ENCODE measurements at places on chromosomes 3 and 15. TPM values are rescaled to one million over a fixed set of nuclear protein-coding genes. Genes with fewer than 3 reads are reported as not detected.

The TMIE gene
- 1.1 TPM for total RNA-seq

The FOXB1 gene
- total RNA-seq, result not detected

The NUP210 gene
- total RNA-seq, result 9.8 TPM

The SYNPR gene
- 0.11 TPM for total RNA-seq

- H3K27me3 ChIP-seq, result no peaks in the 10 kb centered on the region
- H3K4me1 ChIP-seq, result no peaks in the 10 kb centered on the region
- no peaks in the 10 kb centered on the region for H3K36me3 ChIP-seq
- H3K27ac ChIP-seq, result no peak overlapping the region
- DNase-seq, result no peak
- H3K4me3 ChIP-seq, result no peak overlapping the region
These were observed 369.6 kb downstream of the OTOL1 start for GRCh38 chr3:161866176-161866575.

The CD96 gene
- 4.6 TPM for total RNA-seq

GRCh38 chr3:104586344-104586743, 780.4 kb upstream of the ALCAM start:
- no peak overlapping the region for H3K4me3 ChIP-seq
- H3K4me1 ChIP-seq, result no peaks in the 10 kb centered on the region
- H3K27ac ChIP-seq, result no peak overlapping the region
- no peak for DNase-seq
- no peaks in the 10 kb centered on the region for H3K27me3 ChIP-seq
- H3K36me3 ChIP-seq, result no peaks in the 10 kb centered on the region

GRCh38 chr3:17741621-17742101, 770 bp downstream of the TBC1D5 start:
- H3K27ac ChIP-seq, result peak overlapping the region; percentile 98
- H3K36me3 ChIP-seq, result no peaks in the 10 kb centered on the region
- no peak for DNase-seq

DNA sequence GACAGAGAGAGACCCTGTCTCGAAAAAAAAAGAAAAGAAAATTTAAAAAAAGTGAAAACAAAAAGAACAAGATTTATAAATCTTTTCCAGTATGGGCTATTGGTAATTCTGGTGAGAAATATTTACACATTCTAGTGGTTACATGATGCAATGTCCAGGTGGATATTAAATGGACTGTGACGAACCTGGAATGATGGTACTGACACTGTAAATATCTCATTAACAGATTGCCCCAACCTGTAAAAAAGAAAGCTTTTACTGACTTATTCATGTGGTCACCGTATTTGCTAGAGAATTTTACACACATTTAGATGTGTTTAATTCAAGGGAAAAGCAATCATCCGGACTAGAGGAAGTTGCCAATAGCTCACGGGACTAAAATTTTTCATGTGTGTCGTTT, 162.1 kb upstream of the LRIG1 start:
- H3K27me3 ChIP-seq, result no peaks in the 10 kb centered on the region
- H3K27ac ChIP-seq, result no peak overlapping the region
- no peak for DNase-seq
- H3K36me3 ChIP-seq, result no peaks in the 10 kb centered on the region

GRCh38 chr3:141486496-141486745, 406 bp upstream of the RASA2 start:
- H3K27me3 ChIP-seq, result no peaks in the 10 kb centered on the region
- H3K36me3 ChIP-seq, result no peaks in the 10 kb centered on the region
- peak overlapping the region; percentile 54 for H3K27ac ChIP-seq
- DNase-seq, result no peak
- H3K4me3 ChIP-seq, result no peak overlapping the region

The FBXO40 gene
- not detected for total RNA-seq
